ENCODE measurements at places on chromosomes 7 and 10.

DNA sequence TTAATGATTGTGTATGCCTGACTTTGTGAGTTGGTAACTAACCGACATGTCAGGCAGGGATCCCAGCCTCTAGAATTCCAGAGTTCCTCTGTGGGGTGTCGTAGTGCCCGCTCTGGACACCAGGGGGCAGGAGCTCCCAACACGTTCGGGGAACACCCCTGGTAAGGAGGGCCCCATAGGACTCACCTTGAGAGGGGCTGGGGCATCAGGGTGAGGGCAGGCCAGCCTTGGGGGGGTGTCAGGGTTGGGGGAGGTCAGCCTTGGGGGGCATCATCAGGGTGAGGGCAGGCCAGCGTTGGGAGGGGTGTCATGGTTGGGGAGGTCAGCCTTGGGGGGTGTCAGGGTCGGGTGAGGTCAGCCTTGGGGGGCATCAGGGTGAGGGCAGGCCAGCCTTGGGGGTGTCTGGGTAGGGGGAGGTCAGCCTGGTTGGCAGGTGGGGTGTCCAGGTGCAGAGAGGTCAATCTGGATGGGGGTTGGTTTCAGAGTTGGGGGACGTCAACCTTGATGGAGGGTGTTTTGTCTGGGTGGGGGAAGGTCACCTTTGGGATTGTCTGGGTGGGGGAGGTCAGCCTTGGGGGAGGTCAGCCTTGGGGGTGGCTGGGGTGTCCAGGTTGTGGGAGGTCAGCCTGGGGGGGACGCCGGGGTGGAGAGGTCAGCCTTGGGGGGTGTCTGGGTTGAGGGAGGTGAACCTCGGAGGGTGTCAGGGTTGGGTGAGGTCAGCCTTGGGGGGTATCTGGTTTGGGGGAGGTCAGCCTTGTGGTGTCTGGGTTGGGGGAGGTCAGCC, 45.6 kb upstream of the SUN1 start:
- peak; percentile 69 for DNase-seq

- DNase-seq = no peak
Measured at GRCh38 chr7:76330261-76330660, 27.8 kb downstream of the HSPB1 start.

DNA sequence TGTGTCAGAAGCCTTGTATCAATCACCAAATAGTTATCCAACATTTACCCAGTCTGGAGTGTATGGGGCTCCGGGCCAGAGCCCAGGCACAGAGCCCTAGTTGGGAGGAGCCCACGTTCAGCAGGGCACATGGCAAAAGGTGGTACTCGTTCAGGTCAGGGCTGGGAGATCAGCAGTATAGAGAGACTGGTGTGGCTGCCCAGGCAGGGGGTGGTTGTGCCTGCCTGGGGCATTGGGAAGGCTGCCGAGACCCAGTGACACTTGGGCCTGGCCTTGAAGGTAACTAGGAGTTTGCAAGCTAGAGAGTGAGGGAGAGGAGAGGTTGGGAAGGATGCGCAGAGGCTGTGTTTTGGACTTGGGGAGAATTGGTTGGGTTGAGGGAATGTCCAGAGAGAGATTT, 48.9 kb upstream of the IGFBP3 start:
- no peak for DNase-seq

DNA sequence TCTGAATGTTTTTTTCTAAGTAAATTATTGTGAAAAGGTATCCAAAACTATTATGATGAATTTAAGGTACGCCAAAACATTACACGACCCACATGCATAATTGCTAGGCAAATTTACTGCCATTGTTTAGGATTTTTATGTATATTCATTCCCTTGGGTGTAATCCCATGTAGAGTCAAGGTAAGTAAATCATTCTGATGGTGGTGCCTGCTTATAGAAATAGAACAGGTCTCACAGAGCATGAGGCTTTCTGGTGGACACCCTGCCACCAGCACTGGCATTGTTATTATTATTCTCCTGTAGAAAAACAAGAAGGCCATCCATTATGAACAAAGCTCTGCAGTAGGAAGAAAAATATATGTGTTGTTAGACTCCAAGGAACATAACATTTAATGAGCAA, 111.7 kb upstream of the ZNF804B start:
- DNase-seq = no peak

- no peak for DNase-seq
Measured at GRCh38 chr7:47954231-47954911, 6.1 kb upstream of the PKD1L1 start.

- DNase-seq = no peak
Measured at GRCh38 chr7:121505021-121505420, 108.9 kb upstream of the FAM3C start.

DNA sequence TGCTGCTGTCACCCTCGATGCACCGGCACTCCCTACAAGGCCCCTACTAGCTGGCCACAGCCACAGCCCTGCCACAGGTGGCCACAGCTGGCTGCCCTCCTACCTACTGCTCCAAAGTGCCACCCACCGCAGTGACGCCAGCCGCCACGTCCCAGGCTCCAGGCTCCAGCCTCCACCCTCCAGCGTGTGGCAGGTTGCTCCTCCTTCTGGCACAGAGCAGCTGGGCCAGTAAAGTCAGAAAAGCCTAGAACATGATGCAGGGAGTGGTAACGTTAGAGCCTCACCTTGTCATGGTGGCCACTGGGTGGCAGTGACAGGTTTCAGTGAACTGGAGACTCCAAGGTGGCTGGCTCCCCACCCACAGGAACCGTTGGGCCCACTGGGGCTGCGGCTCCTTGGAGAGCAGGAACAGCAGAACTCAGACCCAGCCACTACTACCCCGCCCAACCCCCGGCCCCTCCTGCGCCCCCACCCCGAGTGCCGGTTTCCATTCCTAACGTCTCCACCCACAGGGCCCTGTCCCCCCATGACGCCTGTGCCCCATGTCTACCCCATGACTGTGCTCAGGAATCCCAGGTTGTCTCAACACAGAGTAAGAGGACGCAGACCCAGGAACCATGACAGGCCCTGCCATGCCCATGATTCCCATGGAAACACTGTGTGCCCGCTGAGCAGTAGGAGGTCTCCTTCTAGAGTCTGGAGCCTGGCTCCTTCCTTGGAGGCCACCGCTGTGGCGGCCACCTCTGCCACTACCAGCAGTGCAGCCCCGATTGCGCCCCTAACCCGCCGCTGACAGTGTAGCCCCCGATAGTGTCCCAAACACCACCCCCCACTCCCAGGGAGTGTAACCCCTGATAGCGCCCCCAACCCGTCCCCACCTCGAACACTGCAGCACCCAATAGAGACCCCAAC, 52.3 kb upstream of the ZNF33B start:
- DNase-seq = no peak

DNA sequence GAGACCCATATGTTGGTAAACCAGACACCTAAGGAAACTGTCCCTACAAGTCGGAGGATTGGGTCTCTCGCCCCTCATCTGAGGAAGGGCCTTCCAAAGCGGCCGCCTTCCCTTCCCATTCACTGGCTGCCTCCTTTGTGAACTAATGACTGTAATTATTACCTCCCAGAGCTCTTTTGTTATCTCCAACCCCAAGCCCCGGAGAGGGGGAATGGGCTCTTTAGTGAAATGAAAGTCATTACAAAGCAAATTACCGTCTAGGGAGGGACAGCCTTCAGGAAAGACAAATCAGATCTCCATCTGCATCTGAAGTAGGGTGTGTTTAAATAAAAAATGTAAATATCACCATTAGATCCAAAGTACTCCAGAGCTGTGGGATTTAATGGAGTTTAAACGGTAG, 2.6 kb upstream of the GAD2 start:
- DNase-seq = no peak

DNA sequence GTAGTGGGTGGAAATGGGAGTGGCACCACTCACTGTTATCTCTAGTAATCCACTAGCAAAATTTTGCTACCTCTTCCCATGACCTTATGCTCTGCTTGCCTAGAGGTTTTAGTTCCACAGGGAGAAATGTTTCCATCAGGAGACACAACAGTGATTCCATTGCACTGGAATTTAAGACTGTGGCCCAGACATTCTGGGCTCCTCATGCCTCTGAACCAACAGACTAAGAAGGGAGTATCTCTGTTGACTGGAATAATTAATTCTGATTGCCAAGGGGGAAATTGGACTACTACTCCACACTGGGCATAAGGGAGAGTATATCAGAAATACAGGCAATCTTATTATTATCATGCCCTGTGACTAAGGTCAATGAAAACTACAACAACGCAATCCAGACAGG, 16.2 kb upstream of the BRAF start:
- no peak for DNase-seq

GRCh38 chr7:51217804-51218203, 98.8 kb downstream of the COBL start:
- DNase-seq = no peak

DNA sequence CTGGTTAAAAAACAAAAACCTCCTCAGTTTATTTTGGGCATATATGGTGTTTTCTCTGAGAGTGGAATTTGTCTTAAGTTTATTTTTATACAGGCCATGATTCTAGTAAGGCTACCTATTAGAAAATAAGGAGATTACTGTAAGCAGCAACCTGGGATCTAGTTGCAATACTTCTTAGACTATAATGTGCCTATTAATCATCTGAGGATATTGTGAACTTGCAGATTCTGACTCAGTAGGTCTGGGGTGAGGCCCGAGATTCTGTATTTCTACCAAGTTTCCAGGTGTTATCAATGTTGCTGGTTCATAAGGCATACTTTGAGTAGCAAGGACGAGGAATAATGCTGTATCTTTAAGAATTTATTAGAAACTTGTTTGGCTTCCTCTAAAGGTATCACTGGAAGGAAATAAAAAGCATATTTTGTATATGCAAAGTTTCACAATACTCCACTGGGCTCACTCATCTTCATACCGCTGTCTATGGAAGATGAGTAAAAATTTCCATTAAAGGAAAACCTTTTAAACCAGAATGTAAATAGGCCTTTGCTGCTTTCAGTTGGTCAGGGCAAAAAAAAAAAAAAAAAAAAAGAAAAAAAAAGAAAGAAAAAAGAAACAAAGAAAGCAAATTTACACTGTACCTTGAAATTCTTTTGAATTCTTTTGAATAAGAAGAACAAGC, 105.8 kb downstream of the BMPER start:
- no peak for DNase-seq

- DNase-seq = no peak
Measured at GRCh38 chr7:31432836-31433340, 81.0 kb upstream of the ITPRID1 start.

DNA sequence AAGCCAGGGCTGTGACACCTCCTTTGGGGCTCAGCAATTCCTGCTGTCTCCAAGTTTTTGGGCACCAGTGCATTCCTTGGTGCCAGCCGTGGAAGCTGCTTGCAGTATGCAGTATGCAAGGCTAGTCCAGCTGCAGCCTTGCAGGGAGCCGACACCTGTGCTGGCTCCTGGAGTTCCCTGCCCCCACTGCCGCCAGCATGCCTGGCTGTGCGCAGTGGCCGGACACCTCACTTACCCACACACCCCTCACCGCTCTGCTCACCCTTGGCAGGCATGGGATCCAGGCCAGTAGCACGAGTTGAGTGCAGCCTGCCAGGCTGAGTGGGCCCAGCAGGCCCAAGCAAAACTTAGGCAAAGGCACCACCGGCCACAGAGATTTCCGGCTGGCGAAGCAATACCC, 77.4 kb downstream of the SAMD9 start:
- no peak for DNase-seq

DNA sequence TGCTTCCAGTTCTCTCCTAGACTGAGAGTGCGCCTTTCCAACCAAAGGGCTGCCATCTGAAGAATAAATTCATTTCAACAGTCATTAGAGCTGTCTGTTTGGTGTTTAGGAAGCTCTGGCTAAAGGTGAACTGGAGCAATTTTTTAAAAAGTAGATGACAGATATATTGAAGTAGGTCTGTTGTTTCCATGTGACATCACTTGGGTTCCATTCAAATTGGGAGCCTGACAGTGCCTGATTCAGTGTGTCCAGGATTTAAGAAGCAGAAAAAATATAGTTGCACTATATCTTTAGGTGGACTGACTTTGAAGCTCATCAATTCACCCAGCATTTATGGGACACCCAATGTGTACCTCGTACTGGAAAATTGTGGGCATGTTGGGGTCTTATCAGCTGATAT, 367.7 kb downstream of the BBS9 start:
- DNase-seq = no peak

DNA sequence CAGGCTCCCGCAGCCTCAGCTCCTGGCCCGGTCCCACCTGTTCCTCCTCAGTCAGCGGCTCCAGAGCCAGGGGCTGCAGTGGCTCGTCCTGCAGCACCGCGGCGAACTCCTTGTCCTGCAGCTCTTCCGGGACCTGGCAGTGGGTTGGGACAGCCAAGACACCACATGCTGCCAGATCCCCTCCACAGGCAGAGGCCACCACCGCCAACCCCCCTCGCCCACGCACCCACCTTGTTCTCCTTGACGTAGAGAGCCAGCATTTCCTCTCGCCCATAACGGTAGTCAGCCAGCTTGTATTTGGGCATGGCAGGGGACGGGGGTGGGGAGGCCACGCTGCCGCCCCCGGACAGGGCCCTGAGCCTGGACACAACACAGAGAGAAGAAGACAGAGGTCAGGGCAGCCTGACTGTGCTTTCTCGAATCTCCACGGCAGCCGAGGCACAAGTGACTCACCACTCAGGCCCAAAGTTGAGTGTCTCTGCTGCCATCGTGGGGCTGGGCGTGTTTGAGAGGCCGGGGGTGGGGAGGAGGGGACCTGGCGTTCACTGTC, 6.2 kb downstream of the GIGYF1 start:
- no peak for DNase-seq

DNA sequence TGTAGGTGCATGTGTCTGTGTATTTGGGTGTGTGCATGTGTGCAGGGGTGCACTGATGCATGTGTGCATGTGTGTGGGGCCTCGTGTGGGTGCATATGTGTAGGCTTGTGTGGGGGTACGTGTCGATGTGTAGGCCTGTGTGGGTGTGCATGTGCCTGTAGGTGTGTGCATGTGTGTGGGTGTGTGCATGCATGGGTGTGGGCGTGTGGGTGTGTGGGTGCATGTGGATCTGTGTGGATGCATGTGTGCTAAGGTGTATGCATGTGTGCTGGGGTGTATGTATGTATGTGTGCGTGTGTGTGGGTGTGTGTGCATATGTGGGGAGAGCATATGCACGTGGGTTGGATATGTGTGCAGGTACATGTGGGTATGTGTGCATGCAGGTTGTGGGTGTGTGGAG, 73.2 kb downstream of the NKX6-2 start:
- no peak for DNase-seq

DNA sequence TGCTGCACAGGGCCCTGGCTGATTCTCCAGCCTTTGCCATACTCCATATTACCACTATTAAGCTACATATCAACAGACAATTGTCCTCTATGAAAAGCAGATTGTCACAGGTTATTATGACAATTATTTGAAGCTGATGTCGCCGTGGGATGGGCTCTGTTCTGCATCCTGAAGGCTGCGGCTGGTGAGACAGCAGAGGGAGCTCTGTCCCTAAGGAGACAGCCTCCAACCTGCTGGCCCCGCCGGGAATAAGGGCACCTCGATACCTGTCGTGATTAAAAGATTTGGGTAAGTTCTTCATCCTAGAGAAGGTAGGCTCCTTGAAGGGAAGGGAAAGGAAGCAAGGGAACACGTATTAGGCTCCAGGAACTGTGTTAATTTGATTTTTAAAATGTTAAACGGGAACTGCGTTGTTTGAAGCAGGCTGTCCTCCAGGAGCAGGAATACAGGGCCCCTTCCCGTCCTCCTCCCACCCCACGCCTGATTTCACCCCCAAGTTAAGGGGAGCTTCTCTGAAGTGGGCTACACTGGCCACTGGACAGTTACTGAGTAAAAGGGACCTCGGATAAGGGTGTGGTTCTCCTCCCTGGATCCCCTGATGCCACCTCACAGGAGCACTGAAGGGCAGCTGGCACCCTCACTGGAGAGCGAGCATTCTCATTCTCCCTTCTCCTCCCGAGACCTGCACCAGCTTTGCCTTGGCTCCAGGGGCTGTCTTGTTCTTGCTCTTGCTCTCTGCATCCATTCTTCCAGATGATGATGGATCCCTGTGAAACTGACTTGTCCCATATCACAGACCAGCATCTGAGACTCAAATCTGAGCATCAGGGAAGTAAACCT, 11.8 kb upstream of the TIAL1 start:
- peak; percentile 22 for DNase-seq

GRCh38 chr7:67659091-67659490, 662.5 kb downstream of the TYW1 start:
- DNase-seq = no peak
